ENCODE measurements at places on chromosomes 16 and 17.
A peak's percentile ranks its signal among the peaks of the same experiment; 100 is the strongest.

DNA sequence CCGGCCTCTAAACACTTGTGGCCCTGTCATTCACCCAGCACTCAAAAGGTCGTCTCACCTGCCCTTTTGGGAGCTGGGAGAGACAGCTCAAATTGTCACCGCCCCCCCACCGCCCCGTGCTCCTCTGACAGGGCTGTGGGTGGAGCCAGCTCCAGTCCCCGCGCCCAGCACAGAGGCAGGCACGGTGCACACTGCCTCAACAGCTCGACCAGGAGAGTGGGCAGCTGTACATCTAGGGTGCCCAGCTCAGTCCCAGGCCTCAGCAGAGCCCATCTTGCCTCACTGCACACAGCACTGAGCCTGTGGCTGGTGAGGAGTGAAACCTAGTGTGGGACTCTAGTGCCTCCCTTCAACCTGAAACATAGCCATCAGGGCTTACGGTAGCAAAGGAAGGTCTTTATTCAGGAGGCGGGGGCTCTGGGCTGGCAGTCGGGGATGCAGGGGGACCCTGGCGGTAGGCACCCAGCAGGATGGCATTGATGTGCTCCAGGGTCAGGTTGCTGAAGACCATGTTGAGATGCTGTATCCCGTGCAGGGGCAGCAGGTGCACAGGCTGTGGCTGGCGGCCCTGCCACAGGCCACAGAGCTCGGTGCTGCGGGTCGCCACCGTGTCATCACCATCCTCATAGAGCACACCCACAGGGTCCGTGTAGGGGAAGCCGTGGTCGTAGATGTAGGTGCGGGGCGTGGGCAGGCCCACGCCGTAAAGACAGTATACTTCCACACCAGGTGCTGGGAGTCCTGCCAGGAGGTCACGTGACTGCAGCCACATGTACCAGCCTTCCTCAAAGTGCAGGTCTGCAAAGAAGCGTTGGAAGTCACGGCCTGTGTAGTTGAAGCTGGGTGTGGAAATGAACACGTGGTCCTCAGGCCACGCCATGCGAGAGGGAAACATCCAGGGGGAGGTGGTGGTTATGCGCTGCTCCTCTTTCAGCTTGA is 3.1 kb upstream of the PSMB10 start:
- DNase-seq, result no peak

- DNase-seq, result peak; percentile 79
These were observed at the start of gene SLC46A1 for GRCh38 chr17:28405632-28406472. TSS of gene SLC46A1 (minus strand) at chr17:28406212. CDS start at chr17:28406114, 98 bp downstream.

DNA sequence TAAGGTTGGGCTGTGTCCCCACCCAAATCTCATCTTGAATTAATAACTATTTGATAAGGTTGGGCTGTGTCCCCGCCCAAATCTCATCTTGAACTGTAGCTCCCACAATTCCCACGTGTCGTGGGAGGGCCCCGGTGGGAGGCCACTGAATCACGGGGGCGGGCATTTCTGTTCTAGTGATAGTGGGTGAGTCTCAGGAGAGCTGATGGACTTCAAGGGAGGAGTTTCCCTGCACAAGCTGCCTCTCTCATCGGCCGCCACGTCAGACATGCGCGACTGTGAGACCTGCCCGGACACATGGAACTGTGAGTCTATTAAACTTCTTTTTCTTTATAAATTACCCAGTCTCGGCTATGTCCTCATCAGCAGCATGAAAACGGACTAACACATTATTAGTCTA is 44.9 kb upstream of the METRNL start:
- no peak for DNase-seq

DNA sequence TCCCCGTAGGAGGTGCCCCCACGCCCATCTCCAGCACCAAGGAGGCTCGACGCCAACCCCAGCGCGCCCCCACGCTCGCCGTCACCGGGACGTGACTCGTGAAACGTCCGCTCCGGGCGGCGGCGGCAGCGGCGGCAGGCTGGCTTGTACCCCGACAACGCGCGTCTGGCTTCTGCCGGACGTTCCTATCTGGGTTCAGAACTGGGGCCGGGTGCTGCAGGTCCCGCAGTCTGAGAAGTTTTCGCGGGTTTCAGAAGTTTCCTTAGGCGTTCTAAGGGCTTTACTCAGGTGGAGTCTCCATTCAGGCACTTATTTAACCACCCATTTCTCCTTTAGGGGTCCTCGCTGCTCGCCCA is 672 bp upstream of the ALKBH5 start:
- DNase-seq, result peak; percentile 77

GRCh38 chr16:82111944-82112343 is 58.1 kb downstream of the MPHOSPH6 start:
- no peak for DNase-seq

- no peak for DNase-seq
These were observed 9.7 kb downstream of the ZG16B start for GRCh38 chr16:2839650-2840450.

GRCh38 chr16:17358355-17358754 is 112.4 kb downstream of the XYLT1 start:
- DNase-seq, result no peak

DNA sequence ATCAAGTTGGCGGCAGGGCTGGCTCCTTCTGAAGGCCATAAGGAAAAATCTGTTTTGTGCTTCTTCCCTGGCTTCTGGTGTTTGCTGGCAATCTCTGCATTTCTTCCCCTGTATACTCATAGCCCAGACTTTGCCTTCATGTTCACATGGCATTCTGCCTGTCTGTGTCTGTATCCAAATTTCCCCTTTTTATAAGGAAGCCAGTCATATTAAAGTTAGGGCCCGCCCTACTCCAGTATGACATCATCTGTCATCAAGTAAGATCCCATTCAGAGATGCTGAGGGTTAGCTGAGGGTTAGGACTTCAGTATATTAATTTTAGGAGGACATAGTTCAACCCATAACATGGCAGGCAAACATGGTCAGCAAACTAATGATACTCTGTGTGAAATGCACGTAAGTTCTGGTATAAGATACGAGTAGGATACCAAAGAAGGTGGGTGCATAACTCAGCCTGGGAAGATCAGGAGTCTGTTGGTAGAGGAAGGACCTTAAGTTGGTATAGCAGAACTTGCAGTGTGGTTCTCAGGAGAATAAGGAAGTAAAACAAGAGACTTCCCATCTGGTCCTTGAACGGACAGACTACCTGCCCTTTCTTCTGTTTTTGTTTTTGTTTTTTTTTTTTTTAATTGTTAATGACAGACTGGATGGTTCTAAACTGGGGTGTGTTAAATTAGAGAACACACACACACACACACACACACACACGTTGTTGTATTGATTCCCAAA is 13.9 kb downstream of the MAP2K6 start:
- DNase-seq, result no peak
